ENCODE measurements at places on chromosomes 11 and 22.

DNA sequence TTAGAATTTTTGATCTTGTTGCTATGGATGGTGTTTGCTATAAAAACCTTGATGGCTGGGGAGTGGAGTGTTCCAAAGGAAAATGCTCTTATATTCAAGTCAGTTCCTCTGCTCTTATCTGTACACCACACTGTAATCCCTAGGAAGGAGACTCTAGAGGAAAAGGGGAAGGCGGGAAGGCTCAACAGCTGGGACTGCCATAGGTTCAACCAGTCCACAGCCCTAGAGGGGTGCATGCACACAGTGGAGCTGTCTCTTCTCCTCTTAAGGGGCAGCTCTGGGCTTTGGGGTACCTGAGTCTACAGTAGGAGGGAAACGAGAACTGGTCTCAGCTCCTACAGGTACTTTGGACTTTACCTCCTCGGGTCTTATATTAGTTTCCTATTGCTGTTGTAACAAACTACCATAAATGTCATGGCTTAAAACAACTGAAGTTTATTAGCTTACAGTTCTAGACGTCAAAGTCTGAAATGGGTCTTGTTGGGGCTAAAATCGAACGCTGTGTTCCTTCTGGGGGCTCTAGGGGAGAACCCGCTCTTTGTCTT is 77.2 kb upstream of the ZBED5 start:
- no peak for DNase-seq

DNA sequence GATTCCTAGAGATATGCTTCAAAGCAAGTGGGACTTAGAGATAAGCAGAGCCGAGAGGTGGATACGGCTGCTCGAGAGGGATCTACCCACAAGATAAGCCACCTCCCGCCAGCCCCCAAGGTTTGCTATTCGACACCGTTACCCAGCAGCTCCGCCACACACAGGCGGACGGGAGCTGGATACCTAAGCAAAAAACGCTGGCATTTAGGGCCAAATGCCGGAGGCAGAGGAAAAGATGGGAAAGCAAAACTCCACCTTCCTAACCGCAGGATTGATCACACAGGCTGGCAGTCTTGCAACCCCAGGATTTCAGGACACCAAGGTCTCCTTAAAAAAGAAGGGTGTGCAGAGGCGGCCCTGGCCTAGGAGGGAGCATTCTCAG is 709 bp downstream of the FTH1 start:
- DNase-seq: peak; percentile 60

- peak; percentile 60 for DNase-seq
These were observed 6.4 kb downstream of the ELFN2 start for GRCh38 chr22:37420686-37421467.

GRCh38 chr22:25084405-25085107 is 115.1 kb upstream of the CRYBB3 start:
- DNase-seq: no peak

GRCh38 chr11:113278925-113279324 is 35.5 kb upstream of the TTC12 start:
- no peak for DNase-seq

DNA sequence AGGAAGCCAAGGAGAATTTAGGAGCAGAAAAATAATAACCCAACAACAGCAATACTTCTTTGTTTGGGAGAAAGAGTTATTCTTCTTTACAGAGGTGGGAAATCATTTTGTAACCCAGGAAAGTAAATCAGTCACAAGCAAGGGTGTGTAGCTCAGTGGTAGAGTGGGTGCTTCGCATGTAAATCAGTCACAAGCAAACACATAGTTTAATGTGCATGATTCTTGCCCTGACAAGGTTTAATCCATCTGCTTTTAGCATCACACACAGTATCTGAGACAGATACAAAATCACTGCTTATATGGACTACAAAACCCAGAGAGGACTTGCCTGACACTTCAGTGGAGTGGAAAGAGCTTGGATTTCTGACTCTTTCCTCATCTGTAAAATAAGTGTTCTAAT is 82.0 kb downstream of the RELT start:
- DNase-seq: no peak

- no peak for DNase-seq
These were observed 32.1 kb downstream of the SMC1B start for GRCh38 chr22:45381348-45381747.

DNA sequence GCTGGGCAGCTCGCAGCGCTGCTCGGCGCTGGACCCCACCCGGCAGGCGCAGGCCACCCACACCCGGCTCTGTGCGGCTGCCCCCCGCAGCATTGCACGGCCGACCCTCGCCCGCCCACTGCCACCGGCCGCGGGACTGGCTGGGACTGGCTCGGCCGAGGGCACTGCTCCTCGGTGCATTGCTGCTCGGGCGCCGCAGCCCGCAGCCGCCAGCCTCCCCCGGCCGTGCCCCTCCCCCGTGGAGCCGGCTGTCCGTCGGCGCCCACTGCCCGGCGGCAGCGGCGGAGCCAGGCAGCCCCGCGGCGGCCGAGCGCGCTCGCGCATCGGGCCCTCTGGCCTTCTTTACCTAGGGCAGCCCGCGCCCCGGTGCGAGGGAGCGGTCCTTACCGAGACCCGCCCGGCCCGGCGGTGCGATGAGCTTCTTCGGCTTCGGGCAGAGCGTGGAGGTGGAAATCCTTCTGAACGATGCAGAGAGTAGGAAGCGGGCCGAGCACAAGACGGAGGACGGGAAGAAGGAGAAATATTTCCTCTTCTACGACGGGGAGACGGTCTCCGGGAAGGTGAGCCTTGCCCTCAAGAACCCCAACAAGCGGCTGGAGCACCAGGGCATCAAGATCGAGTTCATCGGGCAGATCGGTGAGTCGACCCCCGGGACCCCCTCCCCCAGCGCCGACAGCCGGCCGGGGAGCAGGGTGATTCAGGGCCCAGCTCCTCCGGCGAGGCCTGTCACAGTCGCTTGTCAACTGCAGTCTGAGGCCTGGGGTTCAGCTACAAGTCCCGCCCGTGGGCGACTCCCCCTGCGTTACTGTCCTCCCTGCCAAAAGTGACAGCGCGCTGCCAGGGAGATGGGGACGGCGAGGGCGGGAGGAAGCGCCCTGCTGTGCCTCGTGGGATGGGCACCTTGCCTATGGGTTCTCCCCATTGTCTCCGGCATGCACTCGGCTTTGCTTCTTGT is 516 bp downstream of the VPS26B start:
- peak; percentile 50 for DNase-seq

DNA sequence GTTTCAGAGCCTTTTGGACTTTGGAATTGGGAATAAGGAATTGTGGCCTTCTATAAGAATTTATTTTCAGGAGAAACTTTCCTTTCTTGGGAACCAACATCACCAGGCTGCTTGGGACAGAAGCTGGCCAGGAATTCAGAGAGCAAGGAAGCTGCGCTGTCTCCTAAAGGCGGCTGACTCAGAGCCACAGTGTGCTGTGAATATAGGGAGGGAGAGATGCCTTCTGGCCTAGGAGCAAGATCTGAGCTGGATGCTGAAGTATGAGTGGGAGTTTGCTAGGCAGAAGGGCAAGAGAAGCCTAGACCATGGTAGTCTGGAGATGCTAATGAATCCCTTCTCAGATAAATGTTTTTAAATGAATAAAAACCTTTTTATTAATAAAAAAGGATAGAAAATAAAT is 213.7 kb upstream of the TBCEL start:
- peak; percentile 52 for DNase-seq

- DNase-seq: peak; percentile 28
These were observed 16.8 kb downstream of the KCNJ11 start for GRCh38 chr11:17371614-17372013.

- peak; percentile 29 for DNase-seq
These were observed 65.5 kb upstream of the CHORDC1 start for GRCh38 chr11:90288212-90288821.

GRCh38 chr22:26748845-26749244 is 91.5 kb downstream of the MIAT start:
- DNase-seq: no peak

DNA sequence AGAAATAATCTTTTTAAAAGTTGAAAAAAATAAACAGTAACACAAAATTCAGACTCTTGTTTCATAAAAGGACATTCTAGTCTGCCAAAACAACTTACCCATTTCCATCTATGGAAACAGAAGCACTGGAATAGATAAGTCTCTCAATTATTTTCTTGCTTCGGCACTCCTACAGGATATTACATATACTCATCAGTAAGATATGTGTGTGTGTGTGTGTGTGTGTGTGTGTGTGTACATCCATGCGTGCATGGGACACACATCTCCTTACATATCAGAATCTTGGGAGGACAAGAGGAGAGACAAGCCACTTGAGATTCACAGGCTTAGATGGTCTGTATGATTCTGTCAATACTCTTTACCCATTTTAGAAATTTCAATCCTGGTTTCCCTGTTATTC is 144.6 kb downstream of the ATG16L2 start:
- DNase-seq: peak; percentile 19

GRCh38 chr11:15893080-15893492 is 463.3 kb downstream of the SOX6 start:
- DNase-seq: peak; percentile 7

- DNase-seq: no peak
These were observed 37.5 kb downstream of the BIRC2 start for GRCh38 chr11:102384419-102385079.

DNA sequence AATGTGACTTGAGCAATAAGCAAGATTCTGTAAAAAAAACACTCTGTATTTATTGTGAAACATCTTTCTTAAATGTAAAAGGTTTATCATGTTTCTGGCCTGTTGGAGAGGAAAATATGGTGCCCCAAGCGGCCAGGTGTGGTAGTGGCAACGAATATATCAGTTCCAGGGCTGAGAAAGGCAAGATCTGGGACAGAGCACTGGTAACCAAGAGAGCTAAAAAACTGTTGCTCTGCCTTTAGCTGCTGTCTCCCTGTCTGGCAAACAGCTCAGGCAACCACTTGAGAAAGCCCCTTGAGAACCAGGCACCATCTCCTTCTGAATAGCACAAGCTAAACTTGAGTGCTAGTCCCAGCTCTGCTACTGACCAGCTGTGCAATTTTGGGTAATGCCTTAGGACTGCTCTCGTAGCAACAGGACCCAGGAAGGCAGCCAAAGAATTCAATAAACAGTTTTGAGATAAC is 129.9 kb downstream of the KCNC1 start:
- DNase-seq: peak; percentile 20

DNA sequence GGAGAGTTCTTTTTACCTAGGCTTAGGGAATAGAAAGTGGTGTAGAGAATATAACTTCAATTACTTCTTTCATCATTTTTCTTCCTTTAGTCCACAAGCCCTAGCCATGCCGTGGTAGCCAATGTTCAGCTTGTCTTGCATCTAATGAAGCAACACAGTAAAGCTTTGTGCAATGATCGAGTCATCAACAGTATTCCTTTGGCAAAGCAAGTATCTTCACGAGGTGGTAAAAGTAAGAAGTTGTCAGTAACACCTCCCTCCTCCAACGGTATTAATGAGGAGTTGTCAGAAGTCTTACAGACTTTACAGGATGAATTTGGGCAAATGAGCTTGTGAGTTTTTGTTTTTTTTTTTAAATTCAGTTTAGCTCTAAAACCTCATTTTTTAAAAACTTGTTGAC is 37.4 kb downstream of the CEP57 start:
- DNase-seq: no peak

- peak; percentile 61 for DNase-seq
These were observed 4.9 kb upstream of the TCN2 start for GRCh38 chr22:30602049-30602448.

DNA sequence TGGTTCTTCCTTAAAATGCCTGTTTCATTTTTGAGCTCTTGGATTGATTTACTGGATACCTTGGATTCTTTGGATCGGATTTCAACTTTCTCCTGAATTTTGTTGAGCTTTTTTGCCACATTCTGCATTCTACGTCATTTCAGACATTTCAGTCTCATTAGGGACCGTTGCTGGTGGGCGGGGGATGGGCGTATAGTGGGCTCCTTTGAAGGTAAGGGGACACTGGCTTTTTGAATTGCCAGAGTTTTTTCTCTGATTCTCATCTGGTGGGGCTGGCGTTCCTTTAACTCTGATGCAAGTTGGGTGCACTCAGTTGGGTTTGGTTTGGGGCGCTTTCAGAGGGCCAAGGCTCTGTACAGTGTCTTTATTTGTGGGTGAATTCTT is 216.5 kb downstream of the DYNC2H1 start:
- DNase-seq: no peak

DNA sequence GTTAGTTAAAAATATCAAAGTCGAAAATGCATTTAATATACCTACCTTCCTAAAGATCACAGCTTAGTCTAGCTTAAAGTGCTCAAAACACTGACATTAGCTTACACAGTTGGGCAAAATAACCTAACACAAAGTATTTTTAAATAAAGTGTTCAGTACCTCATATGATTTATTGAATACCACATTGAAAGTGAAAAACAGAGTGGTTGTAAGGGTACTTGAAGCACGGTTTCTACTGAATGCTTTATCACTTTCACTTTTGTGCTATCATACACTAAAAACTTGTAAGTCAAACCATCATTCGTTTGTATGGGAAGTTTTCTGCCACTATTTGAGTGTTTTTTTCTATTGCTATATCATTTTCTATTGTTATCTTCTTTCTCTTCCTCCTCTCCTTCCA is 36.6 kb downstream of the ZBTB44 start:
- DNase-seq: no peak

DNA sequence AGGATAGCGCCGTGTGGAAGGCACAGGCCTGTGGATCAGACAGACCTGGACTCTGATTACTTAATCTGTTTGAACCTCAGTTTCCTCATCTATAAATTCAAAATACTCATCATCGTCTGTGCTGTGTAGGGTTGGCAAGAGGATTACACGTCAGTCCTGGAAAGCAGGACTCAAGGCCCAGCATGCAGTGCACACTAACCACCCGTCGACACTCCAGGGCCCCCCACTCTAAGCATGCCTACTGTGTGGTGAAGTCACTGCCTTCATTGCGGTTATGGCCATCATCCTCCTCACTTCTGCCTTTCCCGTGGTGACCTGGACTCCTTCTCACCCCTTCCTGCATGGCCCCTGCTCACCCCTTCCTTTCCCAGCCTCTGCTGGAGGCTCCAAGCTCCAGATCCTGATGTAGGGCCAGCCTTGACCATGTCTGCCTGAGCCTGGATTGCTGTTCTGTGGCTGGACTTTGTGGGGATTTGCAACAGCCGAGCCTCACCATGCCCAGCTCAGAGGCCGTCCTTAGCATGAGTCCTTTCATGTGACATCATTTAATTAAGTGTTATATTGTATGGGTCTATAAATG is 1158.0 kb downstream of the TBC1D22A start:
- DNase-seq: no peak

DNA sequence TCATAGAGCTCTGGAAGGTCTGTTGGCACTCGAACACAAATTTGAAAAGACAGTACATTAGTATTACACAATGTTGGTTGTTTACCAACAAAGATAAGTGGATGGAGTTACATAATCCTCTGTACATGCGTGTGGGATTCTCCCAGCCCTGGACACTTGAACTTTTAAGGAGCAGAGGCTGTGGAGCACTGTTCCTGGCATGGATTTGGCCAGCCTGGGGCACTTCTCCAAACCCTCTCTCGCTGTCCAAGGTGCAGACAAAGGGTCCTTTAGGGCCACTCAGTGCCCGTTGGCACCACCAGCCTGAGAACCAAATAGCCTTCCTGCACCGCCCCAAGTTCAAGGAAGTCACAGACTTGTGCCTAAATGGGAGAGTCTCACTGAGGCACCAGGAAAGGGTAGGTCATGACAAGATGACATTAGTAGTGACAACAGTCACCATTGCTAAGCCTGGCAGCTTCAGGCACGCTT is 1.6 kb upstream of the ANO1 start:
- DNase-seq: no peak

- peak; percentile 45 for DNase-seq
These were observed 10.7 kb downstream of the KRTAP5-5 start for GRCh38 chr11:1640076-1640946.

- DNase-seq: no peak
These were observed 20.6 kb upstream of the ALDH3B2 start for GRCh38 chr11:67694875-67695555.
